ENCODE measurements at places on chromosomes 5 and 9.

GRCh38 chr5:56440871-56441740 lies 208.0 kb upstream of the ANKRD55 start:
- DNase-seq: no peak

- DNase-seq: no peak
Observed at GRCh38 chr9:38694676-38695075, 25.3 kb downstream of the FAM240B start.

- DNase-seq: no peak
Observed at GRCh38 chr5:17872204-17872603, 237.9 kb downstream of the TAF11L14 start.

- DNase-seq: no peak
Observed at GRCh38 chr5:137566118-137566541, 67.0 kb upstream of the SPOCK1 start.

GRCh38 chr5:43627028-43627427 lies 24.0 kb downstream of the NNT start:
- DNase-seq: no peak

DNA sequence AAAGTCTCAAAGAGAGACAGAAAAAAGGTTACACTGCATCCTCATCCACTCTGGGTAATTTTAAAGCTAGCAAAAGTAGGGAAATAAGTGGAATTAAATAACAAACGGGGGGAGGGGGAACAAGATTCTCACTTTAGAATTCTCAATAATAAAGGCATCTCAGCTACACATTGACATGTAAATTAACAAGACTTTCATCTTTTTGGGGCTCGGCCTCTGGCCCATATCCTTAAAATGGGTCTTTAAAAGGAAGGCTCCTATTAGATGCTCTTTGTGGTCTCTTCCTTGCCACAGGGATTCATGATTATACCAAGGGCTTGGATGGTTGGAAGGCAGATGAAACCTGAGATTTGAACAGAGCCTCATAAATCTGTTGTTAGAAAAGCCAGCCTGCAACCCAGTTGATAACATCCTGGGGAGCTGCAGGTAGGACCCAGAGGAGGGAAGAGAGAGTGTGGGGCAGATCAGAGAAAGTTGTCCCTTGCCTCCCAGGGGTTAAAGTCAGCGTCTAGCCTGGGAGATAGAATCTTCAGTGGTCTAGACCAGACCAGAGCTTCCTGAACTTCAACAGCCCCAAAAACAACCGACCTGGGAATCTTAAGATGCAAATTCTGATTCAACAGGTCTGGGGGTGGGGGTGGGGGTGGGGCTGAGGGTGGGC lies 135.9 kb downstream of the GCNT1 start:
- no peak for DNase-seq

GRCh38 chr9:80586786-80587330 lies 1015.1 kb downstream of the TLE4 start:
- DNase-seq: no peak

DNA sequence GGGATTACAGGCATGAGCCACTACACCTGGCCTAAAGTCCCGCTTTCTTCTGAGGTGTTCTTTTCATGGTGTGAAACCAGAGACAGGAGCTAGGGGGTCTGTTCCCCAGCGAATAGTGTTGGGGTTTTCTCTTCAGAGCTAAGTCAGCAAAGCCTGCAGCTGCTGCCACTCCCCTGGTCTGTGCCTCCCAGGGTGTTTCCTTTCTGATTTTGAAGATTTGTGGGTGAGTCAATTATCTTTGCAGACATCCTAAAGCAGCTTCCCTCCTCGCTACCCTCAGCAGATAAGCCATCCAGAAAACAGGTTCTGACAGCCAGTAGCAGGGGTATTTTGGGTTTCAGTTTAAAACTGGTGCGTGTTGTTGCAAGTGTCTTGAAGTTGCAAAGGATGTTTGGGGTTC lies 72.0 kb upstream of the IQGAP2 start:
- DNase-seq: no peak

DNA sequence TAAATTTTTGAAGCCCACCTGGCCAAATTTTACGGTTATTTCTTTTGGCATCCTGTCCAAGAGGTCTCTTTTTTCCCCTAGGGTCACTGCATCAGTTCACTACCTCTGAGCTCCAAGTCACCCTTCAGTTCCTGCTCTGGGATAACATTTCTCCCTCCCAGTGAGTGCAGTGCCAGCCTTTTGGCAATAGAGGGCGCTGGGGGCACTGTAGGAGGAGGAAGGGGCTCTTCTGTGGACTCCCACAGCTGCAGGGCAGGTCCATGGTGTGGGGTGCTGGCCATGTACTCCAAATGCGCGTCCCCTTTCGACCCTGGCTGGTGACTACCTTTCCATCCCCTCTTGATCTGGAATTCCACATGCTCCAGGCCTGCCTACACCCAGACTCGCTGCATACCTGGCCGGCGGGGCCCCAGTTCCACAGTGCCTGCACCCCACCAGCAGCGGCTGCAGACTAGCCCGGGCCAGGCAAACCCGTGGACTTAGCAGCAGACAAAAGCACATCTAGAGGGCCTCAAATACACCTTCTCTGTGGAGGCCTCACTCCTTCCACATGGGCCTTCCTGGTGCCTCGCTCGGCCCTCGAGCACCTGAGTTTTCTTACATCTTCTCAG lies 20.3 kb upstream of the NINJ1 start:
- DNase-seq: no peak

- no peak for DNase-seq
Observed at GRCh38 chr9:136589766-136590763, 44.2 kb upstream of the NOTCH1 start.
